ENCODE measurements at places on chromosomes 7 and 10.
A peak's percentile ranks its signal among the peaks of the same experiment; 100 is the strongest.

DNA sequence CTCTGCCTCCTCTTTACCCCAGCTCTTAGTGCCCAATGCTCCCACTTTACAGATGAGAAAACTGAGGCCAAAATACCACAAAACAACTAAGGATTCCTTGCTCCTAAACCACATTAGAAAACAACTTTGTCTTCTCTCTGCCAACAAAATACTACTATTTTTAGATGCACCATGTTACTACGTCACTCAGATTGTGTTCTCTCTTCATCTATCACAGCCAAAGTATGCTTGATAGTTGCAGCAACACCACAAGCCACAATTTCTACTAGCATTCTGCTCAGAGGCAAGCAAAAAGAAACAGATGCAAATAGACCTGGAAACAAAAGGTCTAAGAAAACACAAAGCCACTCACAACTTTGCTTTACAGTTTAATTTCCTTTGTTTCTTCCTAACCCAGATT lies 3.3 kb upstream of the PDE1C start:
- peak; percentile 62 for DNase-seq

- no peak for DNase-seq
Observed at GRCh38 chr10:124150189-124150806, 56.9 kb upstream of the CHST15 start.

DNA sequence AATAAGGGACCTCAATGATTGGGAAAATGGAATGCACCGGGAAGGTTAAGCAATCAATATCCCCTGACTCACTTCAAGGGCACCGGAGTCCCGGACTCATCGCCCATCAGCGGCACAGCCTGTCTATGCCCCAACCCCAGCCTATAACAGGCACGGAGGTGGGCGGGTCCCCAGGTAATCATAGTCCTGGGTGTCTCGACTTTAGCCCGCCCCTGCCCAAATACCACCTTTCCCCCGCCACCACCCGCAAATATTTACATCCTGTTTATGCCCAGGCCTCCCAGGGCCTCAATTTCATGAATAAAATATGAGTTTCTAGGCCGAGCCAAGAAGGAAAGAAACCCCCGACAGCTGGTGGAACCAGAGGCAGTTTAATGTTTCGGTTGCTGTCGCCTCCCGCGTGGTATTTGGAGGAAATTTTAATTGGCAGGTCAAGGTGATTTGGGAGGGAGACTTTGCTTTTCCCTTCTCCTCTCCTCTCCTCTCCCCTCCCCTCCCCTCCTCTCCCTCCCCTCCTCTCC lies 15.6 kb upstream of the RFC2 start:
- peak; percentile 92 for DNase-seq

DNA sequence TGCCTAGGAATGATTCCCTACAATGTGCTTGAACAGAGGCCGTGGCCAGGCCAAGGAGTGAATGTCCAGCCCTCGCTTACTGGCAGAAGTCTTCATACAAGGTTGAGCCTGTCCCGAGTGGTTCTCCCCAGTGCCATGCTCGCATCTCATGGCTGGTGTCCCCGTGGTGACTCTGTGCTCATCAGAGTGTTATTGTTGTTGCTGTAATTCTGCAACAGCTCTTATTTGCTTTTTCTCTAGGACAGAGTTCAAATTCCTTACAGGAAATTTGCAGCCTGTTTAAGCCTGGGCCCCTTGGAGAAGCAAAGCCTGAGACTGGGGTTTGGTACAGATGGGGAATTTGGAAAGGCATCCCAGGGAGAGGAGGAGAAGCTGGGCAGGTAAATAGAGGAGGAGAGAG lies 157.7 kb upstream of the PRR15 start:
- no peak for DNase-seq

- DNase-seq = no peak
Observed at GRCh38 chr7:24440892-24441291, 132.4 kb upstream of the PALS2 start.

DNA sequence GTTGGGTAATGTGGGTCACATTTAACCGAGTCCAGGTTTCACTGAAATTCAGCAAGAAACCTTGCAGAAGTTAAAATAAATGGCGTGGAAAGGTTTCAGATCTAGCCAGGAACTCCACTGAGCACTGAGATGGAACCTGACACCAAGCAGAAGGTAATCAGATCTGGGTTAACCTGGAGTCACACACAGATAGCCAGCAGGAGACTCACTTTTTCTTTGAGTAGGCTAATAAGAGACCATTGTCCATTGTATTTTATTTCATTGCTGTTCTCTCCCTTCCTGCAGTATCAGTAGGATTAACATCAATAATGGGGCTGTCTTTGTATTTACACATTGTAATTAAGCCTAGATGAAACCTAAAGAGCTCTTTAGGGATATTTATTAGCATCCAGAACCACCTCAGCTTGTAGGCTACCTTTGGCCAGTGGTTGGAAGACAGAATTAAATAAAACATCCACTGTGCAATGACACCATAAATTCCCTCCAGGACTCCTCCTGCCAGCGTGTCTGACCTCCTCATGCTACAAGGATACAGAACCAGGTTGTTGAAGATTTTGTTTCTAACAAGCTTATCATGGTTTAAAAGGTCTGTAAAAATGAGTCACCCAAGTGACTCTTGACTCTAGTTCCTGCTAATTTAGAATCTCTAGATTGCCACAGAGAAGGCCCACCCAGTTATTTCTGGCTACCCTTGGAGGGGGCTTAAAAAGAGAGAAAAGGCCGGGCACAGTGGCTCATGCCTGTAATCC lies 151.1 kb downstream of the SORCS1 start:
- no peak for DNase-seq
